Stimulated activated CD8-positive, alpha-beta memory T cell treated with anti-CD3 and anti-CD28 coated beads, Interleukin-2, amount 100 ng/mL, for 1 hour (primary cell): ENCODE measurements at places on chromosomes 4 and X.

GRCh38 chrX:71082124-71082647, 13.5 kb upstream of the FOXO4 start:
- DNase-seq = no peak

- no peak for DNase-seq
Measured at GRCh38 chr4:107164962-107165475, 128.9 kb upstream of the DKK2 start.

GRCh38 chrX:120774606-120775005, 101.1 kb downstream of the CT47B1 start:
- DNase-seq = no peak

GRCh38 chrX:3263681-3264126, 82.7 kb downstream of the MXRA5 start:
- no peak for DNase-seq

GRCh38 chr4:7470522-7471128, 35.9 kb upstream of the PSAPL1 start:
- no peak for DNase-seq

GRCh38 chrX:66015152-66015831, 24.6 kb downstream of the VSIG4 start:
- DNase-seq = no peak

- DNase-seq = no peak
Measured at GRCh38 chrX:12162420-12162819, 24.1 kb downstream of the FRMPD4 start.

GRCh38 chr4:7725951-7726350, 213.7 kb downstream of the AFAP1 start:
- no peak for DNase-seq

DNA sequence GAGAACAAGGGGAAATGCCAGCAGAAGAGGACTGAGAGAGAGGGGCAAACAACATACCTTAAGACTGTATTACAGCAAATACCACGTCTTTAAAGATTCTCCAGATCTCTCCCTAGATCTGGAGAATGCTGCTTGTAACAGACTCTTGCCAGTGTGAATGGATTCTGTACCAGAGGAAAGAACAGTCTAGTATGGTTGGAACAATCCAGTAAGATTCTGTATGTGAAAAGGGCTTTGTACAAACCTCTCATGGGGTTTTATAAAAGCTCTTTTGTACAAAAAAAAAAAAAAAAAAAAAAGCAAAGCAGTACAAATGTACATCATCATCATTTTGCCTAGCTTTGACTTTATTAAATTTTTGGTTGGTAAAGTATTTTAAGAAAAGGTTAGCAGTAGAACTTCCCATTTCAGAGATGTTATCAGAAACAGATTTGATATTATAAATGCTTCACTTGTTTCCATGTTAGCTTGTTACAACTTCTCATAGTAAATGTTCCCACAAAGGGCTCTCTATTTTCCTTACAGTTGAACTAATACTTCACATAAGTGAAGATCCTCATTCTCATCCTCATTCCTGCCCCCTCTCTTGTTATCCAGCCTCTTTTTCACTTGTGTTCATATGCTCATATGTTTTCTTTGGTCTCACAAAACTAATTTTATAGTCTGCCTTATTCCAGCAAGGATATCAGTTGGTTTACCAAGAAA, 144.2 kb downstream of the EDA start:
- no peak for DNase-seq

- no peak for DNase-seq
Measured at GRCh38 chrX:47169726-47170515, 23.7 kb upstream of the UBA1 start.

DNA sequence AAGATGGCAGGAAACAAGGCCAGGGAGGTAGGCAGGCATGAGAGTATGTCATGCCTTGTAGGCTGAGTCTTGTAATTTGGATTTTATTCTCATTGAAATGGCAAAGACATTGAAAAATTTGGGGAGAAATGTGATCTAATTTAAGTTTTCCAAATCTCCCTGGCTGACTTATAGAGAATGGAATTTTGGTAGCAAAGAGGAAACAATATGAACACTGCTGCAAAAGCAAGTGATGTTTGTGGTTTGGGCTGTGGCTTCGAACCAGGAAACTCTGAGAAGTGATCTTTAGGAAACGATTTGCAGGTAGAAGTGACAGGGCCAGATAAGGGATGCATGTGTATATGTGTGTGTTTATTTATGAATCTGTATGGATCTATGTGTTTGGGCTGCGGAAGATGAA, 35.6 kb downstream of the ARSJ start:
- DNase-seq = no peak

DNA sequence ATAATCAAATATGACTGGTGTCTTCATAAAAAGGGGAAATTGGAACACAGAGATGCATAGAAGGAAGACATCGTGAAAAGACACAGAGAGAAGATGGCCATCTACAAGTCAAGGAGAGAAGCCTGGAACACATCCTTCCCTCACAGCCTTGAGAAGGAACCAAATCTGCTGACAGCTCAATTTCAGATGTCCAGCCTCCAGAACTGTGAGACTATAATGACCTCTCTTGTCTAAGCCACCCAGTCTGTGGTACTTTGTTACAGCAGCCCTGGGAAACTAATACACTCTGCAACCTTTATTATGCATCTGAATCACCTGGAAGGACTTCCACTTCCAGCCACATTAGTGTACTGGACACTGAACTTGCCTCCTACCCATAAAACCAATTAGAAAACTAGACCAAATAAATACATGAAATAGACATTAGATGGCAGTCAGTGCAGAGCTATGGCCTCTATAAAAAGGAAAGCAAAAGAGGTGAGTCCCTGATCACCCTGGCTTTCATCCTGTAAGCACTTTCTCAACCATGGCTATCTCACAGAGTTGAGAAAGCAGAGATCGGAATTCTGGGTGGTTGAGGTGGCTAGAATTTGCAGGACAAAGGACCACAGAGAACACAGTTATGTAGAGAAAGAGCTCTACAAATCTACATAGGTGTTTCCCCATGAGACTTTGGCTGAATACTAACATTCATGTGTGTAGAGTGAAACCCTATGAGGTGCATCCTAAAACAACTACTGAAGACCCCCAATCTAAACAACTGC, 25.7 kb downstream of the GAB3 start:
- no peak for DNase-seq

DNA sequence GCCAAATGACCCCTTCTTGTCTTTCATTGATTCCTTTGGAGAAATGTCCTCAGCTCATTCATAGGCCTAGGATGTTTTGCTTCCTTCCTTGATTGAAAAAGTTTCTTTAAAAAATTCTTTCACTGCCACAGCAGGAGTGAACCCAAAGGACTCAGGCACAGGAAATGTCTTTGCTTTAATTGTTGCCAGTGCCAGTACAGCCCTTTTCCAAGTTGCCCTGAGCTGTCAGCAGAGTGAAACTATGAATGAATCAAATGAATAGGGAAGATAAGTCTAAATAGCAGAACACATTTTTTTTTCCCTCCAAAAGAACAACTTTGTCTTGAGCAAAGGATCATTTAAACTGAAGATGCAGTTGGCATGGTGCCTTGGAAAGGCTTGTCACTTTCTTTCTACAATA, 63.8 kb upstream of the SLC4A4 start:
- DNase-seq = no peak

- no peak for DNase-seq
Measured at GRCh38 chr4:6221851-6222760, 21.8 kb upstream of the JAKMIP1 start.

- no peak for DNase-seq
Measured at GRCh38 chr4:10117359-10118047, 904 bp upstream of the WDR1 start.

- DNase-seq = no peak
Measured at GRCh38 chr4:8046925-8047541, 107.4 kb upstream of the AFAP1 start.

GRCh38 chrX:107505223-107505622, 55.8 kb downstream of the FRMPD3 start:
- no peak for DNase-seq

DNA sequence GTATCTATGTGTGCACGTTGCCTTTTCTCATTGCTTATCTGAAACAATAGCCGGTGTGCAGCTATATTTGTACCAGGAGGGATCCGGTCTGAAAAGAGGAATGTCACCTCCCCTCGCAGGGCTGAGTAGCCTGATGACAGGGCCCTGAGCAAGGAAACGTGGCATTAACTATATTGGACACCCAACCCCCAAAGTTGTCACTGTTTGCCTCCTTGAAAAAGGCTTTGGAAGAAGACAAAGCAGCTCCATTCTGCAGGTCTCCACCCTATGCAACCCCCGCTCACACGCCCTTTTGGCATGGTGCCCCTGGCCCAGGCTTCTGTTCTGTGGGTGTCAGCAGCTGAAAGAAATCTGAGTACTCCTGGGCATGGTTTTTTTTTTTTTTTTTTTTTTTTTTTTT, 8.2 kb downstream of the PRRG3 start:
- DNase-seq = no peak

DNA sequence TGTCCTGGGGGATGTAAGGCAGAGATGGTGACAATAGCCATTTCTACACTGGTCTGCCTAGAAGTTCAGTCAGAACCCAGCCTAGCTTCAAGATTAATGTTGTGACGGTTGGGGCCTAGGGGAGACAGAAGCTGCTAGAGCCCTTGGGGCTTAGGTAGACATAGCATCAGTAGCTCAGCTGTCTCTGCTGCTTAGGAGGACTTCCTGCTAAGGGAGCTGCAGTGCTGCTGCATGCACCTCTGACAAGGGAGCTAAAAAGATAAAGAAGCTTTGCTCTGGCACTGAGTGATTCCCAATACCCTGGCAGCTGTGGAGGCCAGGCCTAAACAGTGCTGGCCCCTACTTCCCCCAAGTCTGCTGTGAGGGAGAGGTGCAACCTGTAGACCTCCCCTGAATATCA, 116.0 kb downstream of the CT47B1 start:
- no peak for DNase-seq

GRCh38 chr4:11702886-11703557, 274.3 kb upstream of the HS3ST1 start:
- no peak for DNase-seq

- DNase-seq = no peak
Measured at GRCh38 chr4:115028682-115029410, 84.6 kb downstream of the NDST4 start.

DNA sequence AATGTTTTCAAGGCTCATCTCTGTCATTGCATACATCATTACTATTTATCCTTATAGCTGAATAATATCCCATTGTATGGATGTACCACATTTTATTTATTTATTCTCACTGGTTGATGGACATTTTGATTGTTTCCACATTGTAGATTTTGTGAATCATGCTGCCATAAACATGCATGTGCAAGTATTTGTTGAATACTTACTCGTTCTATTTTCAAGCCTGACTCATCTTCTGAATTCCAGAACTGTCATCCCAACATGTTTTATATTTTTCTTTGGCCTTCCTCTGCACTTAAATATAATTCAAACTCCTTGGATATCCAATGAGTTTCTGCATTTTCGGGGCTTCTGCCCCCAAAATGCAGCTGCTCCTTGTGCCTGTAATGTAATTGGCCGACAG, 77.6 kb downstream of the MXRA5 start:
- no peak for DNase-seq

DNA sequence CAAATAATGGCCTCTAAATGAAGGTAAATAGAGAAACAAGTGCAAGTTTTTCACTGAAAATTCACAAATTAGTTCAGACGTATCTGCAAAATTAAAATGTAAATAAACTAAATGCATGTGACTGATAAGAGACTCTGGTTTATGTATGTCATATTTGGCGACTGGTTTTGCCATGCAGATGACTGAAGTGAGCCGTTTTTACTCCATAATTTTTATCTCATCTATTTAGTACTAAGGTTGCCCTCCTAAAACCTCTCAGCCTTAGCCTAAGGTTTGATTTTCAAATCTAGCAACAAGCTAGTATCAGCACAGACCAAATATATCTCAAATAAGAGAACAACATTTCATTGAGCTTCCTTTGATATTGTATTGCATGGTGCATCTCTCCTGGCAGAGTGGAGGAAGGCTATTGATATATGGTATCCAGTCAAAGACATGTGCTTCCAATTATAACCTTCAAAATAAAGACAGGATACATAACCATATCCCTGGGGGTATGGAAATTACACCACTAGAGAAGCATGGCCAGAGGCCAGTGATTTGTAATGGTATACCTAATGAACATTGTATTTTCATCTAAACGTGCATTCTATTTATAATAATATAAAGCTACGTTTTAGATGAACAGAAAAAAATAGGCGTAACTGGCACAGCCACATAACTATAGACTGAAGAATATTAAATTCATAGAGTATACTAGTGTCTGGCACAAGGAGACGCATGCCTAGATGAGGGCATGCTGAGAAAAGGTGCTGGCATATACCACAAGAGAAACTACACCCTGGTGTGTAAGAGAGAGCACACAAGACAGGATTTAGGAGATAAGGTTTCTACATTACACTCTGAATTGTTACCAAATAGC, 392.6 kb upstream of the INTU start:
- no peak for DNase-seq

DNA sequence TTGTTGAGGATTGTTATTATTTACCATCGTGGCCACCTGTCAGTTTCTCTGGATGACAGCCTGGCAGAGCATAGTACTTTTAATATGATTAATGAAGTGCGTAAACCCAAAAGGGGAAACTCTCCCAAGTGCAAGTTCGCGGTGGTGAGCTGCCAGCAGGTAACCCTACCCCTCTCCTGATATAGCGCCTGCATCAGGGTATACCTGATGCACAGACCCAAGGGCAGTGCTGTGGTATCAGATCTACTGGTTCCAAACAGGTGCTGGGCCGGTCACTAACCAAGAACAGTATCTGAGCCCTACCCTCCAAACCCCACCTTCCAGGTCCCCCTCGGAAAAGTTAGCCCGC, 1.6 kb downstream of the RNF150 start:
- no peak for DNase-seq

DNA sequence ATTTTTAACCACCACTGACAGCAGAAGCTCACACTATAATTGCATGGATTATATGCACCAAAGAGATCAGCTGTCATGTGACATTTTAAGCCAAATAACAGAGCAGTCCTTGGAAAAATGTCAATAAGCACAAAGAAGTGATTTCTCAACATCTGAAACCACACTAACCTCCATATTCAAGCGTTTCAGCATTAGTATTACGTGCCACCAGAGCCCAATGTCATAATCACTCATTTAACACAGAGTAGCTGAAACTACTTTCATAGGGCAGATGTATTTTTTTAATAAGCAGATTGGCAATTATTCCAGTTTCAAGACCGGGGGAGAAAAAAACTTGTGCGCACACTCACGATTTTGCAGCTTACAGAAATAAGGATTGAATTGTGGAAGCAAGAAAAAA, 76.6 kb downstream of the SH3KBP1 start:
- DNase-seq = no peak

GRCh38 chrX:155876704-155877103, 4.4 kb upstream of the VAMP7 start:
- no peak for DNase-seq

DNA sequence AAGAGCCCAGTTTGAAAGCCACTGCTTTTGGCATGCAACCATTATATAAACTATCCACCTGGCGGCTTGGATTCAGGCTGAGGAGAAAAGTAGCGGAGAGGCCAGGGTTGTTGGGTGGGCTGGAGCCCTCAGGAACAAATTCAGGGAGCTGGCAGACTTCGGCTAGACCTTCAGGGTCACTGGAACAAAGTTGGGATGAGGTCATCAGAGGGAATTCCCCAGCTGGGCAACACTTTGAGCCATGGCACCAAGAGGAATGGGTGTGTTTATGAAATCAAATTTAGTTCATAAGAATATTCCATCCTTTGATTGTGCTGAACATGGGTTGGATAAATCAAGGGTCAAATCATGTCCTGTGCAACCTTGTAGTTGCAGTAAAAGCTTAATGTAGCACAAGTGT, 22.0 kb downstream of the MTMR1 start:
- no peak for DNase-seq

GRCh38 chrX:146186540-146186939, 368.9 kb downstream of the SLITRK2 start:
- DNase-seq = no peak

GRCh38 chr4:128527351-128527750, 239.7 kb upstream of the PGRMC2 start:
- no peak for DNase-seq
